NCI-H526 (cell line): ENCODE measurements at places on chromosomes 2 and 18.
A peak's percentile ranks its signal among the peaks of the same experiment; 100 is the strongest.

- DNase-seq: peak; percentile 53
Observed at GRCh38 chr2:176175709-176176607, 12.5 kb upstream of the HOXD1 start.

DNA sequence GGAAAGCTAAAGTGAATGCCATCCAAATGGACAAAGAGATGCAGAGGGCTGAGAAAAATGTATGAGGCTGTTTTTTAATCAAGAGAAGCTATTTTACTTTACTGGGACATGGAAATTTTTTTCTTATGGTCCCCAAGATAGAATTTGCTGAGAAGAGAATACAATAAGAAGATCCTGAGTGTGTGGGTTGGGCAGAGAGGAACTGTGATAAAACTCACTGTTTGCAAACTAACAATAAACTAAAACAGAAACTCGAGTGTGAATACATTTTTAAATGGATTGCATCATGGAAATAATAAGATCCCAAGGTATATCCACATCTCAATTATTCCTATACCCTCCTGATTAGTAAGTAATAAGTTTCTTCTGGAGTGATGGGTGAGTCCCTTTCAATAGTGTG lies 4.4 kb downstream of the NEB start:
- no peak for DNase-seq

GRCh38 chr2:98900721-98901120 lies 35.3 kb downstream of the CRACDL start:
- DNase-seq: no peak

DNA sequence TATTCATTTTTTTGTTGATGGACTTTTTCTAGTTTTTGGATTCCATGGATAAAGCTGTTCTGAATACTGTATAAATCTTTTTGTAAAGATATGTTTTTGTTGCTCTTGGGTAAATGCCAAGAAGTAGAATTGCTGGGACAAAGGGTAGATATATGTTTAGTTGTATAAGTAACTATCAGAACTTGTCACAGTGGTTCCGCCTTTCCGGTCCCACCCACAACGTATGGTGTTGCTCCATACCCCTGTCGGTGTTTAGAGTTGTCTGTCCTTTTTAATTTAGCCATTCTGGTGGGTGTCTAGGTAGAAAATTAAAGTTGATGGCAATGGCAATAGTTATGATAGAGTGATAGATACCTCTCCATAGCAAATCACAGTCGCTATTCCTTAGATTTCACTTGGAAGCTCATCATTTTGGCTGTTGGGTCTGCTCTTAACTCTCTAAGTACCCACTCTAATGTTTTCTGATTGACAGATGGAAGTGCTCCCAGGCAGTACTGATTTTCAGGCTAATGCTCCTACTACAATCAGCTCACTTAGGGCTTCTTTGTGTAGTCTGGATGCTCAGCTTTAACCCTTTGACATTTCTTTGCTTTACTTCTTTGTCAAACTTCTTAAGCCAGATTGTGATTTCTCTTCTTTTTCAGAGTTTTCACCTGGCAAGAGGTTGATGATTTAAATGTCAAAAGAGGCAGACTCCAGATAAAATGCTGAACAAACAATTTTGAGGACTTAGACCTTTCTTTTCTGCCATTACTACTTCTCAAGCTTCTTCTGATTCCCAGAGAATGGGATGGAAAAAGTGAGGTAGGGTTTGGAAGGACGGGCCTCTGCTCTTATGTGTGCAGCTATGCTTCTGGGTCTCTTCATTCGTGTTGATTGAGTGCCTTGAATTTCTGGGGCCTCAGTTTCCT lies 156.4 kb downstream of the AQP4 start:
- no peak for DNase-seq

GRCh38 chr2:26917135-26917836 lies 53.2 kb upstream of the MAPRE3 start:
- DNase-seq: no peak

GRCh38 chr2:105502625-105503334 lies 103.9 kb upstream of the FHL2 start:
- DNase-seq: no peak

GRCh38 chr2:224038830-224039079 lies 331 bp downstream of the SERPINE2 start:
- no peak for DNase-seq
